ENCODE measurements at places on chromosomes 3 and 15.

- no peak for DNase-seq
These were observed 44.9 kb upstream of the LRRFIP2 start for GRCh38 chr3:37219266-37219665.

GRCh38 chr3:25171118-25171807 lies 256.8 kb upstream of the RARB start:
- DNase-seq = no peak

DNA sequence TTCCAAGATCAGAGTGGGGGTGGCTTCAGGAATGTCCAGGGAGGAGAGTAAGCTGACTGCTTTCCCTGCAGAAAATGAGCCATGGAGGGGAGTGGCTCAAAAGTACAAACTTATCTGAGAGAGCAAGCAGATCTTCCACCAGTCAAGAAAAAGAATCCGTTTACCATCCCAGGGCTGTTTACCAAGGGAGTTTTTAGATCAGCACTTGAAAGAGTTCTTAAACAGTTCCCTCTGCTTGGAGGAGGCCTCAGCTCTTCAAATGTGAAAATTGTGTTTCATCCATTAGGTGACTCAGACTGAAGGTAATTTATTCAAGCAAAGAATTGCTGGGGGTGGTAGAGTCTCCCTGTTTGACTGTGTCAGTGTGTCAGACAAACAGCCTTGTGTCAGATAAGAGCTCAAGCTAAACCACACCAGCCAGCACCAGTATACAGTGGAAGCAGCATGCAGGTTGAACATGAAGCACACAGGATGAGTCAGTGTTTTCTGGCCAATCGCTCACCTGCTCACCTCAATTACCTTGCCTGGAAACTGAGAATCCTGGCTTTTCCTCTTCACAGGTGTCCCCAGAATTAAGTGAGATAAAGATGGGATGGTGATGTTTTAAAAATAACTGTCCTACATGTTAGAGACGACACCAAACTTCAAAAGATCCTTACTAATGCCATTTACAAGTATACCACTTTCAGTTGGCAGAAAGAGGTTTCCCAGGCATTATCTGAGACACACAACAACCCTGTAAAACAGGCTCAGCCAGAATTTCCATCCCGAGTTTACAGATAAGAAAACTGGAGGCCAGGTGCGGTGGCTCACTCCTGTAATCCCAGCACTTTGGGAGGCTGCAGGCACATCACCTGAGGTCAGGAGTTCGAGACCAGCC lies 21.7 kb downstream of the SH3BP5 start:
- no peak for DNase-seq

GRCh38 chr3:143859465-143860203 lies 11.4 kb upstream of the SLC9A9 start:
- no peak for DNase-seq

DNA sequence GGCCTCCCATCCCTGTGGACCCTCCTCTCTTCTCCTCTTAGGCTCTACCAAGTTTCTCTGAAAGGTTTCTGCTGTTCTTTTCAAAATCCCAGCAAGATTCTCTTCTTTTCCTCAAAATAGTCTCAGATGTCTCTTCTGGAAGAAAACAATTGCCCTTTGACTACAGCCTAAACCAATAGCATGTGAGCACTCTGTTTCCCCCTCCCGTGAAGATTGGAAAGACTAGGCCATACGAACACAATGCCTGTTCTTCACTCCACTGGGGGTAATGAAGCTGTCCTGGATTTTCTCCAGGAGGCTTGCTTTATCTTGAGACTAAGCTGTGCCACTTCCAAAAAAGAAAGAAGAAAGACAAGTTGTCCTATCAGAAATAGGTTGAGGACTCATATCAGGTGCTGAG lies 178.7 kb upstream of the MCTP2 start:
- DNase-seq = no peak

GRCh38 chr3:187327845-187328244 lies 36.3 kb upstream of the MASP1 start:
- DNase-seq = no peak

GRCh38 chr3:143383421-143383820 lies 263.9 kb downstream of the CHST2 start:
- no peak for DNase-seq

DNA sequence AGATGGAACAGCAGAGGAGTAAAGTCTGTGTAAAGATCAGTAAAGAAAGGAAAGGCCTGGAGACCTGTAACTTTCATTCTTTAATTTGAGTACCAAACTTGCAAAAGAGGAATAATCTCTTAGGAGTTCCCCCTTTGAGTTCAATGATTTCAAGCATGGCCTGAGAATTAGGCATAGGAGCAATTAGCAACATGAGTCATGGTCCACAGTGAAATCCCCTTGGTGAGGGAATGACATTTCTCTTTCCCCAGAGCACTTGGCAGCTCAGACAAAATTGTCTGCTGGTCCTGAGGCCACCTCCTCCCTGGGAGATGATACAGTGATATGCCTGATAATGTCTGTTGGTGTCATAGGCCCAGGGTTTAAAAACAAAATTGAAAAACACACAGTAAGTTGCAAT lies 81.4 kb upstream of the CRBN start:
- DNase-seq = no peak

- DNase-seq = no peak
These were observed 423.4 kb downstream of the ZIC1 start for GRCh38 chr3:147832611-147833010.

DNA sequence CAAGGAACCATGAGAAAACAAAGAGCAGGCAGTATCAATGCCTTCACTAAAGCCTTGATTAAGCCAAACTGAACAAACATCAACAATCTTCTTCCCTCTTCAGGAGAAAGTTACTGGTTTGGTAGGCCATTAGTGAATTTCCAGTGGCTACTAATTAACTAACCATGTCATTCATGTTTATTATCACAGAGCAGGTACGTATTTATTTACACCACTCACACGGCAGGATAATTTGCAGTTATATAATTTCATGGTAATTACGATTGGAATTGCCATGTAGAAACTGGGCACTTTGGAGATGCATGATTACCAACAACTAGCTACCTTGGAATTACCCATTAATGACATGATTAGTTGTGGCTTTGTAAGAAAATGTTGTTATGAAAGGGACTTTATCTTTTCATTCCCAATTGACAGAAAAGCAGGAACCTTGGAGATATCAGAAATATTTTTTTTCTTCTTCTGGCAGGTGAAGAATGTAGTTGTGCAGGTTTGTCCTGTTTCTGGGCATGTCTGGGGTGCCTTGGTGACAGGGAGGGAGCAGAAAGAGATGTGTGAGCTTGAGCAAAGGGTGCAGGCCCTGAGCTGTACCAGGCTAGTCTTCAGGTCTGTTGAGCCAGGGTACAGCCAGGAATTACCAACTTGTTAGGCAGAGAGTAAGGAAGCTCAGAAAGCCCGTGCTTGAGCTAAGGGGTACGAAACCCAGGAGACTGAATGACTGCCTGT lies 310.7 kb downstream of the RORA start:
- DNase-seq = no peak

DNA sequence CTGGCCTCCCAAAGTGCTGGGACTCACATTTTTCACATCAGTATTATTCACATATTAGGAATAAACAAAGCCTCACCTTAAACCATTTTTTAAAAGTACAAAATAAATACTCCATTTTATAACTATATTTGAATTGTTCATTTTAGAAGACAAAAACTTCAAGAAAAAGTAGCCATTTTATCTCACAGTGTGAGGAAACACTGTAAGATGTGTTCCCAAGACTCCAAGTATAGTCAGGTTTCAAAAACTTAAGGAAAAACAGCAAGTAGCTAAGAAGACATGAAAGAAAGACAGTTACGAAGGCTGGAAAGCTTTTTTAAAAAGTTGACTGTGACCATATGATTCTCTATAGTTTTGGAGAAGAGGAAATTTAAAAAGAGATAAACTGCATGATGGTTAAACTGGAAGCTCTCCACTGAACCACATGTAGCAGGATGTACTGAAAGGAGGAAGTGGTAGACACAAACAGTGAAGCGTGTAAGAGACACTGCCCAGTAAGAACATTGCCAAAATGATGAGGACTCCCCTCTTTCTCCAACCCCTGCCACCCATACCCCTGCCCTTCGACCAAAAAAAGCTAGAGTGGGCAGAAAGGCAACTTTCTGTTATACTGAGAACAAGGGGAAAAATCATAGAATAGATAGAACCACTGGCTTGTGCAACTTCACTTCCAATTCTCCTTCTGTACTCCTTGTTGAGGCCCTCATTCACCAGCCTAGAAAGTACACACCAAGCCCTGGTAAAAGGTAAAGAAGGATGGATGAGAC lies 6.2 kb upstream of the TMF1 start:
- no peak for DNase-seq

- no peak for DNase-seq
These were observed 28.8 kb upstream of the TMEM115 start for GRCh38 chr3:50388016-50388719.

GRCh38 chr3:21056293-21056692 lies 694.7 kb downstream of the ZNF385D start:
- no peak for DNase-seq

GRCh38 chr3:48119505-48120193 lies 68.6 kb downstream of the CDC25A start:
- DNase-seq = no peak

DNA sequence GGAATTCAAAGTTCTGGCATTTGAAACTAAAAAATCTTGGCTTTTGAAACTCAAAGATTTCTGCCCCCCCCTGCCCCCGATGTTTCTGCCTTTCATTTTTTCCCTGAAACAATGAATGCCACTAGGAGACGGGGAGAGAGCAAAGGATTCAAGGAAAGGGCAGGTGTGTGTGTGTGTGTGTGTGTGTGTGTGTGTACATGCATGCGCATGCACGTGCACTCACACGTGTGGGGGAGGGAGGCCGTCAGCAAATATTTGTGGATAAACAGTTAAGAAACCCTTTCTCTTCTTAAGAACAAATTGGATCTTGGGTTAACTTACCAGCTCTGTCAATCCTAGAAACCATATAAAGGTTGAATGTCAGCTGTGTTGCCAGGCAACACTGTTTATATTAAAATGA lies 29.2 kb upstream of the CCDC174 start:
- DNase-seq = no peak

- no peak for DNase-seq
These were observed 44.8 kb upstream of the CCDC174 start for GRCh38 chr3:14606669-14607339.

- DNase-seq = no peak
These were observed 248.0 kb upstream of the CNTN3 start for GRCh38 chr3:74862476-74862875.

GRCh38 chr3:126441256-126441880 lies 34.3 kb downstream of the ZXDC start:
- no peak for DNase-seq

DNA sequence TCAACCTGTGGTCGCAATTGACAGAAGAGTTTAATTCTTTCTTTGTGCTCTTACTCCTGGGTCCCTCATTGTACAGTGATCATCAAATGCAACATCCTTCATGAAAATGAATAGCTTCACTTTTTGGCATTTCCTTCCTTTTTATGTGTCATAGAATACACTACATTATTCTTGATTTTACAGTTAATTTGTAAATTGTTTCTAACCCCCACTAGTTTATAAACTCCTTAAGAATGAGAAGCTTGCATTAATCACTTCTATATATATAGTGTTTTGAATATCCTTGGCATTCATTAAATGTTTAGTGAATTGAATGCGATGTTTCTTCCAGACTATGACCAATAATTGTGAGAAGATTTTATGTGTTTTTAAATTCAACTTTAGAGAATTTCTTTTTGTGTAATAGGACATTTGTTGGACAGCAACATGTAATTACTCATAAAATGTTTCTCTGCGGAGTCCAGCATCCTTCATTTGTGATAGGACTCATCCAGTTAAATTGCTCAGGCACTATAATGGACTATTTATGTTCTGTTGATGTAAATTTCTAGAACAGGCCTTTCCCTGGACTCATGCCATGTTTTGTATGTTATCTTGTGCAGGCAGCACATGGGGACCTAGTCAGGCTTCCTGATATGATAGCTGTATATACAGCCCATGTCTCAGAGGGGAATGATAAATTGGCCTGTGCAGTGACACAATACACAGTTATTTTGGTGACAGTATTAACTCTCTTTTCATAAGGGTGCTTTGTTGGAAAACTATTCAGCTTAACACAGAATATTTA lies 51.3 kb downstream of the MBNL1 start:
- DNase-seq = no peak

DNA sequence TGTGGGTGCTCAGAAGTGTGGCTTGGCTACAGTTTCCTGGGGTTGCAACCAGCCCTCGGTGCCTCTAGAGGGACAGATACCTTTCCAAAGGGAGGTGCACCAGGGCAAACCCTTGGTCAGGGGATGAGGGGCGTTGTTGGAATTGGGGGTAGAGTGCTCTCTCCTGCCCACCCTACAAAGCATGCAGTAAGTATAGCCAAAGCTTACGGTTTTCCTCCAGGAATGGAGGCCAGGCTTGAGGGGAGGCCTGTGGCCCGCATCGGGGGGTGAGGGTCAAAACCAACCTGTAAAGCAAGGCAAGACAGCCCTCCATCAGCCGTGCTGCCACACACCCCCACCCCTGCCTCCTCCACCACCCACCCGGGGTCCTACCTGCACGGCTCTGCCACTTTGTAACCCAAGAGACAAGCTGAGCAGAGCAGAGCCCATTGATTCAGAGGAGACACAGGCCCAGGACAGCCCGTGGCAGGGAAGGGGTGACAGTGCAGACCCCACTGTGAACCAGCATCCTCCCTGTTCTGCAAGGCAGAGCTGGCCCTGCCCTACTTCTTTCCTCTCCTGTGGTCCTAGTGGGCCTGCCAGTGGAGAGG lies 41.5 kb downstream of the TLE3 start:
- no peak for DNase-seq

DNA sequence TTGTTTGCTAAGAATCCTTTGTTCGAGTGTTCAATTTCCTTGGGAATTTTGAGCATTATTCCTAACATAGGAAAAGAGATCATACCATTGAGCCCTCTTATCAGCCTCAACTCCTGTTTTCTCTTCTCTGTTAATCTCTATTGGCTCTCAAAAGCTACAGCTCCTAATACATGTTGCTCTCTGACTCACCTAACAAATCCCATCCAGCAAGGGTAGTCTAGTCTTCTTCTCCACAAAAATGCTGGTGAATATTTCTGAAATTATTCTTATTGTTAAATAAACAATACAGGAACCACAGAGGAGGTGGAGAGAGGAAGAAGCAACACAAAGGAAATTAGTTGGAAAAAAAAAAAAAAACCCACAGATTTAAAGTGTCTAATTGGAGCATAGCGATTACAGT lies 325.8 kb upstream of the NAALADL2 start:
- no peak for DNase-seq

DNA sequence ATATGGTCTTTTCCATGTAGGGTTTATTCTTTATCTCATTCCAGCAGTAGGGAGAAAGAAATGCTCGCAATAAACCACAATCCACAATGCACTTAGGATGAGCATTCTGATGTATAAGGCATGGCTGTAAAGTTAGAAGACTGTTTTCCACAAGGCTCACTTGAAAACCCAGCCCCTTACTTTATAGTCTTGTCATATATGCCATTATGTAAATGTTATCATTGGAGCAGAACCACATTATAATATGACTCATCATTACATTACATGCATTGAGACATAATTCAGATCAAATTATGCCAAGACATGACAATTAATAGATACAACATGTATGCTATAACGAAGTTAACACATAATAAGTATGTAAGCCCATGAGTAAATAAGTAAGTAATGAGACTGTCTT lies 348.1 kb downstream of the LSAMP start:
- DNase-seq = no peak

Data from stimulated activated CD8-positive, alpha-beta memory T cell treated with anti-CD3 and anti-CD28 coated beads, Interleukin-2, amount 100 ng/mL, for 48 hours (primary cell).